ENCODE measurements at places on chromosomes 3 and 15.

DNA sequence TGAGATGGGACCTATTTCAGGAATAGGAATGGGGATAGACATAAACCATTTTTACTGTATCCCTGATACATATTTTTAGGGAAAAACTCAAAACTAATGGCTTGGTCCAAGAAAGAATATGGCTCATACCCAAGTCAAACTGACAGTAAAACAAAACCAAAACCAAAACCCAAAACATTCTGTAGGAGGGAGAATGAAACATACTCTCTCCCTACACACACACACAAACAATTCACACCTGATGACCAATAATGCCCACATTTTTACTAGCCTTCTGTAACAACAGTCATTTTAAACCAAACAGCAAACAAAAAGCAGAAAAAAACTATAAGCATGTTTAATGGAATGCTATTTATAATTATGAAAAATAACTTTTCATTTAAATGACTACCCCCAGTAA is 74.9 kb downstream of the NBEAL2 start:
- DNase-seq = no peak

DNA sequence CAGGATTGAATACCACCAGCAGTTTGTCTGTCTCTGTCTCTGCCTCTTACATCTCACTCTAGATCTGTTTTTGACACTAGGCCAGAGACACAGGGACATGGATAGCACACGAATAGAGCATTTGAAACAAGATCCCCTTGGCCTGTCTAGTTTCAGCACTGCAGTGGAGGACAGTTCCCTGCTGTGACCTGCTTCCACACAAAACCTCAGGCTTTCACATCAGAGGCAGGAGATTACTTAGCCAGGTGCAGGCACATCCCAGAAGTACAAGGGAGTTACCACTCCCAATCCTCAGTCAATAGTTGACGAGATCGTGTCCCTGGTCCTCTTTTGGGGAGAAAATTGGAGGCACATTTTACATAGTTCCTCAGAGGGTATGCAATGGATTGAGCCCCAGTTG is 34.0 kb upstream of the CCK start:
- DNase-seq = no peak

DNA sequence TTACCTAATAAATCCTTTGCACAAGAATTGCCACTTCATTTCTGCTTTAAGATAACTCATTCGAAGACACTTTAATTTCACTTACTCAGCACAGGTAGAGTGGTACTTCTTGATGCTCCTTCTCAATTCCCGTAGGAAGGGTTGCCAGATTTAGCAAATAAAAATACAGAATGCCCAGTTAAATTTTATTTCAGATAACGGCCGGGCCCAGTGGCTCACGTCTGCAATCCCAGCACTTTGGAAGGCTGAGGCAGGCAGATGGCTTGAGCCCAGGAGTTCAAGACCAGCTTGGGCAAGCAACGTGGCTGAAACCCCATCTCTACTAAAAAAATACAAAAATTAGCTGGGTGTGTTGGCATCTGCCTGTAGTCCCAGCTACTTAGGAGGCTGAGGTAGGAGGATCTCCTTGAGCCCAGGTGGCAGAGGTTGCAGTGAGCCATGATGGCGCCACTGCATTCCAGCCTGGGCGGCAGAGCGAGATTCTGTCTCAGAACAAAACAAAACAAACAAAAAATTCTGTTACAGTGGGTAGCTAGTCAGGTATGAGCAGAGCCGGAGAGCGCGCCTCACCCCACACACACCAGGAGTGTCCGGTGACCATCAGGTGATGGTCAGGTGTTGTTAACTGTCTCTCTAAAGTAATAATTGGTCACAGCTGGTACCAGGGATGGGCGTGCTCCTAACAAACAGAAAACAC is 92.8 kb downstream of the DNAH12 start:
- no peak for DNase-seq

DNA sequence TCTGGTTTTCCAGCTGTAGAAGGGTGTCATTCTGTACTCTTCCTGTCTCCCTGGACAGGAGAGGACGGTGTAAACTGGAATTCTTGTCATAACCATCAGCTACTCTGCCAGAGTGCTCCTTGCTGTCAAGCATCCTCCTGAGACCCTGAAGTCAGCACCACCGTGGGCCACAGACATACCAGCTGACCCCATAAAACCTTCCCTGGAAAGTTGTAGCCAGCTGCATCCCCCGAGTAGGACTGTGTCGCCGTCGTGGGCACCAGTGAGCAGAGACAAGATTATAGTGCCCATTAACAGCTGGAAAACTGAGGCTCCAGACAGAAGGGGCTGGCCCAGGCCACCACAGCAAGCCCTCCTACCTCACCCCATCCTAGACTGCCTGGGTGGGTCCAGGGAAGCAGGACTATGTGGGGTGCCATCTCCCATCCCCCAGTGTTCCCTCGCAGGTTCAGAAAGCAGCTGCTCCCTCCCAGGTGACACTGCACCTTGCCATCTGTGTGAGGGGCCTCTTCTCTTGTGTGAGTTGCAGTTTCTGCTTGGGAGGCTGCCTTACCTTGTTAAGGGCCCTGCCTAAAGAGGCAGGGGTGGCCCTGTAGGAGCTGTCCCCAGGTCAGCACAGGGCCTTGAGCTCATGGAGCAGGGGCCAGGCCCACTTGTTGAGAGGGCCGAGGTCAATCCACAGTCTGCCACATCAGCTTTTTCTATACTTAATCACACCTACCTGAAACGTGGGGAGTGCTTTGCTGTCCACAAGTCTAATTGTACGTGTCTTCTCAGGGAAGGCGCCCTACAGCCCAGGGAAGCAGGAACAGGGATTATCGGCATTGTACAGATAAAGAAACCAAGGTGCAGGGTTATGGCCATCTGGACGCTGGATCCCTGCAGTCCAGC is 191.9 kb upstream of the LINGO1 start:
- no peak for DNase-seq

GRCh38 chr3:139204728-139205127 is 139.1 kb upstream of the MRPS22 start:
- DNase-seq = no peak

GRCh38 chr3:71395927-71396695 is 187.4 kb downstream of the FOXP1 start:
- DNase-seq = no peak

- DNase-seq = no peak
Observed at GRCh38 chr3:31750341-31750740, 217.6 kb downstream of the STT3B start.

DNA sequence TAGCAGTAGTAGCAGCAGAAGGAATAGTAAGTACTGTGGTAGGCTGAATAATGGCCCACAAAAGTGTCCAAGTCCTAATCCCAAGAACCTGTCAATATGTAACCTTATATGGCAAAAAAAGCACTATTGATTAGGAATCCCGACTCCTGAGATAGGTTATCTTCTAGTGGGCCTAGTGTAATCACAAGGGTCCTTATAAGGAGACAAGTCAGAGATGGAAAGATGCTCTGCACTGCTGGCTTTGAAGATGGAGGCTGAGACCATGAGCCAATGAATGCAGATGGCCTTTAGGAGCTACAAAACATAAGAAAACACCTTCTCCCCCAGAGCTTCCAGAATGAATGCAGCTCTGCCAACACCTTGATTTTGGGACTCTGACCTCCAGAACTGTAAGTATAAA is 36.0 kb downstream of the TIPARP start:
- no peak for DNase-seq

GRCh38 chr3:183506674-183507320 is 48.7 kb downstream of the KLHL6 start:
- DNase-seq = no peak

DNA sequence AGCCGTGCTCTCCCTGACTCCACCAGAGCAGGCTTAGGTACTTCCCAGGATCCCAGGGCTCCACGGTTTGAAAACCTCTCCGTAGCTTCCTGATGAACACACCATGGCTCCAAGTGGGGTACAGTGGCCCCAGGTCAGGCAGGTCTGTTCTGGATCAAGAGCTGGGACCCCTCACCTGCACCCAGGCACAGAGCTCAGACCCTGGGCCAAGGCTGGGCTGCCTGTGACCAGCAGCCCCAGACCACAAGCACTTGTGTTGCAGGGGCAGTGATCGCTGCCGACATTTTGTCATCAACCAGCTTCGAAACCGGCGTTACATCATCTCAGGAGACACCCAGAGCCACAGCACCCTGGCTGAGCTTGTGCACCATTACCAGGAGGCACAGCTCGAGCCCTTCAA is 5.3 kb downstream of the SH2D7 start:
- no peak for DNase-seq

- DNase-seq = no peak
Observed at GRCh38 chr15:73879426-73879825, 6.1 kb downstream of the TBC1D21 start.

DNA sequence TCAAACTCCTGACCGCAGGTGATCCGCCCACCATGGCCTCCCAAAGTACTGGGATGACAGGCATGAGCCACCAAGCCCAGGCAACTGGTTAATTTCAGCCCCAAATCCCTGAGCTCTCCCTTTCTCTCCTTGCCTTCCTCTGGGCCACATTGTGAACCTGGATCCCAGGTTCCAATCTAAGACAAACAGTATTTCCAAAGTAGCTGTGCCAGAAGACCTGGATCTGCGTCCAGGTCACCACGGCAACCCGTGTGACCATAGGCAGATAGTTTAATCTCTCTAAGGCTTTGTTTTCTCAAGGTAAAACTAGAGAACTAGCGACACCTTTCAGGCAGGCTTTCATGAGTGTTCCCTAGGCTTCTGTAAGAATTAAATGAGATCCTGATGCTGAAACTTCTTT is 5.9 kb upstream of the RBPMS2 start:
- DNase-seq = no peak

- no peak for DNase-seq
Observed at GRCh38 chr3:59245859-59246501, 196.2 kb upstream of the CFAP20DC start.

DNA sequence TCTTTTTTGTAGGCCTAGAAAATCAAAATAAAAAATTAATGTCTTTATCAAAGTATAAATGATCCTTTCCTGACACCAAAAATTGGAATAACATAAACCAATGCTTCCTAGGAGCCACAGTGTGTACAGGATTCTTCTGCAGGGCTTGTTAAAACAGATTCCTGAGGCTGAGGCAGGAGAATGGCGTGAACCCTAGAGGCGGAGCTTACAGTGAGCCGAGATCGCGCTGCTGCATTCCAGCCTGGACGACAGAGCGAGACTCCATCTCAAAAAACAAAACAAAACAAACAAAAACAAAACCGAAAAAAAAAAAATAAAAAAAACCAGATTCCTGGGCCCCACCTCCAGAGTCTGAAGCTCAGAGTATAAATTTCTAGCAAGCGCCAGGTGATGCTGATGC is 78.0 kb downstream of the PEX5L start:
- no peak for DNase-seq

GRCh38 chr3:65402597-65402996 is 636.1 kb downstream of the MAGI1 start:
- DNase-seq = no peak

GRCh38 chr3:197306374-197307086 is 8.1 kb upstream of the DLG1 start:
- DNase-seq = no peak

DNA sequence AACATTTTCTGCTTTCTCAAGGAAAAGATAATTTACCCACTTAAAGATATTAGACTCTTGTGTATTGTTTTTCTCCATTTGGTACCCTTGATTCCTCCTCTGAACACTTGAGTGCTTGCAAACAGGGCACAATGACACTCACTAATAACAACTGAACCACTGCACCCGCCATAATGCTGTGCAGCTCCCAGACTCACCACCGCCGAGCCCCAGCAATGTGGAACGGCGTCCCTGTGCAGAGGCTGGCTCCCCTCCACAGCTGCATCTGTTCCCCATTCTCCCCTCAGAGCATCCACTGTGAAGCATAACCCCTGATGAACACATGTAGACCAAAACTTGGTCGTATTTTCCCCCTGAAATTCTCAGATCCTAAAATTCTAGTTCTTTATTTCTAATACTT is 276.2 kb upstream of the PLSCR5 start:
- DNase-seq = no peak

- DNase-seq = no peak
Observed at GRCh38 chr3:100027321-100027720, 87.0 kb downstream of the FILIP1L start.

DNA sequence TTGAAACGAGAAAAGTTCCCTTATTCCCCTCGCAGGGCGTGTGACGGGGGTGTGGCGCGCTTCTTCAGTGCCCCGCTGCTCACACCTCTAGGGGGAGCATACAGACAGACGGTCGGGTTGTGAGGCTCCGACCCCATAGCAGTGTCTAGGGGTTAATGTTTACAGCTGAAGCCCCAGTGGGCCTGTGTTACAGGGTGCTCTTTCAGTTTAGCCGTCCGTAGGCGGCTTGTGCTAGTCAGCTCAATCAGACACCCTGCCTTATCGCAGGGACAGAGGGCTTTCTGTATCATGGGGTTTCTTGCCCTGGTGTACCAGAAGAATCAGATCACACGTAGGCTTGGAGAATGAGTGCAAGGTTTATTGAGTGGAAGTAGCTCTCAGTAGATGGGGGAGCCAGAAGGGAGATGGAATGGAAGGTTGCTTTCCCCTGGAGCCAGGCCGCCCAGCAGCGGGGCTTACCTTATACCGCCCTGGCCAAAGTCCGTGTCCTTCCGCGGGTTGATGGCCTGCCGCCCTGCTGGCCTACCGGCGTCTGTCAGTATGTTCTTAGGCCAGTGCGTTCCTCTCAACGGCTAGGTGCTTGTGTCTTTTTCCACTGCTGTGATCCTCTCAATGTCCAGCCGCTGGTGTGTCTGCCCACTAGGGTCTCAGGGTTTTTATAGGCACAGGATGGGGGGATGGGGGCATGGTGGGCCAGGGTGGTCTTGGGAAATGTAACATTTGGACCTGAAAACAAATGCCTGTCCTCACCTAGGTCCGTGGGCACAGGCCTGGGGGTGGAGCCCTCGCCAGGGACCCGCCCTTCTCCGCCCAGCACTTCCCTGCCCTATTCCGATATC is 32.2 kb upstream of the ACP3 start:
- DNase-seq = no peak

- no peak for DNase-seq
Observed at GRCh38 chr15:79122991-79123390, 32.4 kb upstream of the RASGRF1 start.

DNA sequence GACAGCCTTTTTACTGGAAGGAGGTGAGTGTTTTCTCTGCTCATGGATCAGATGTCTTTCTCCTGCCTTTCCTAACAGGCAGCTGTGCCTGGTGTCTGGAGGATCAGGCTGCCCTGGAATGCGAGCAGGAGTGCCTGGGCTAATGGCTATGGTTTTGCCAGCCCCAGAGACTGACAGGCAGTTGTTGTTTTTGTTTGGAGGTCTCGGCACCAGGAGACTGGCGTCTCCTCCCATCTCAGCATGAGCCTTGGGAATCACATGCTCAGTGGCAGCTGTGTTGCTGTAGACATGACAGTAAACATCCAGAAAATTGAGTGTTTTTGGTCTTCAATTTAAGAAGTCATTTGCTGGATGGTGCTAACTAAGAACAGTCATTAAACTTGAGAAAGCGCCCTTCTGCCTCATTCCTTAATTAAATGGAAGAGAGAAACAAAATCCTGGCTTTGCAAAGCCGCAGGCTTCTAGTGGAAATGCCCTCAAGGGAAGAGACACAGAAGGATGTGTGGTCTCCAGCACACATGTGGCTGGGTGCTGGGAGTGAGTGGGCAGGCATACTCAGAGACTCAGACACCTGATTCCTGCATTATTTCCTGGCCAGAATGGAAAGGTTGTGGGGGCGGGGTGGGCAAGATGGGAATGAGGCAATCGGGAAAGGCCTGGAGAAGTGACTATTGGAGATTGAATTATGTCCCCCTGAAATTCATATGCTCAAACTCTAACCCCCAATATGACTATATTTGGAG is 97.0 kb upstream of the NMNAT3 start:
- peak; percentile 27 for DNase-seq

GRCh38 chr3:188133646-188134045 is 20.3 kb upstream of the LPP start:
- DNase-seq = no peak

GRCh38 chr15:99118258-99118632 is 13.4 kb downstream of the SYNM start:
- no peak for DNase-seq
